ENCODE measurements at places on chromosomes 1 and 21. TPM values are rescaled to one million over a fixed set of nuclear protein-coding genes. Genes with fewer than 3 reads are reported as not detected.

IL12RB2 gene
- total RNA-seq: 86.9 TPM

NID1 gene
- total RNA-seq: 0.07 TPM

IL22RA1 gene
- total RNA-seq: not detected

ATP5PF gene
- total RNA-seq: 150 TPM

ANKRD45 gene
- not detected for total RNA-seq

LAPTM5 gene
- 190 TPM for total RNA-seq

HSF2BP gene
- 0.50 TPM for total RNA-seq

ATAD3A gene
- 45.7 TPM for total RNA-seq

GRCh38 chr1:45822644-45823043 is 19.2 kb downstream of the MAST2 start:
- no peak overlapping the region for H3K4me3 ChIP-seq
- H3K27ac ChIP-seq: no peak overlapping the region
- DNase-seq: no peak
- H3K4me1 ChIP-seq: peaks cover 11% of the 10 kb centered on the region

DNA sequence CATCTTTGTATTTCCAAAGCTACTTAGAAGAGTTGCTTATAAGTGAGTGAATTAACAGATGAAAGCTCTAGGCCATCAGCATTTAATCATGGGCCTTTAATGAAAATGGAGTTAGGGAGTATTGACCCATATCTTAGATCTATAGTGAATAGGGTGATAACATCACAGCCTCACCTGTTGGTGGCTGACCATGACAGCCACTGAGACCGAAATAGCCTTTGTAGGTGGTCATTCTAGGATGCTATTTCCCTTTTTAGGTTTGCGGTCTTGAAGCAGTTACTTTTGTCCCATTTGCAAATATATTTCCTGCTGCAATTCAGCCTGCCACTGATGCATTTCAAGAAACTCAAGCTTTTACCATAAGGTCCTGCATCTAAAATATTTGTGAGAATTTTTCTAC is 410.1 kb upstream of the LYPLAL1 start:
- H3K4me1 ChIP-seq: no peaks in the 10 kb centered on the region
- no peak for DNase-seq
- H3K4me3 ChIP-seq: no peak overlapping the region
- no peak overlapping the region for H3K27ac ChIP-seq

DNA sequence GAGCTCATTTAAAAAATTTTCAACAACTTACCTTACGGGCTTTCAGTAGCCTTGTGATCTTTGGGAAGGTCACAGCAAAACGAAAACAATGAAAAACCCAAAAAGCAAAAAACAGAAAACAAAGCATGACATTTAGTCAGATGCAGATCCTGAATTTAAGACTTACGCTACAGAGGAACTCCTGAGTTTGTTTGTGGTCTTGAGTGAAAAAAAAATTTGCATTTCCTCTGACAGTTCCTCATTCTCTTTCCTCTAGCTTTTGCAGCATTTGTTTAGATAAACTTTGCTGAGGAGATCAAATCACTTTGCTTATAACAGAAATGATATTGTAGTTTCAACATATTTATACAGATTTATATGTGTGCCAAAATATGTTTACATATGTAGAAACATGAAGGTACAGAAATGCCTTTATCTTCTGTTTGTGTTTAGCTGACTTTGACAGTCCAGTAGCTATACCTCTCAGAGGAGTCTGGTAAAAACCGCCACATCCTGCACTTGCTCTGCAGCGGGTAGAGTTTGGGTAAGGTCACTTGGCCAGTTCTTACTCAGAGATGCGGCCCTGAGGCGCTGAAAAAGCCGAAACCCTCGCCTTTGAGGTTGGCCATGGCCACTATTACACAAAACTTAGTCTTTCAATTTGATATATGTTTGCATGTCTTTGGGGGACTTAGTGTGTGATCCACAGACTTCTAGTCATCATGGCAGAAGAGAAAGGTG is 142.5 kb downstream of the TNR start:
- H3K27ac ChIP-seq: no peak overlapping the region
- peaks cover 4% of the 10 kb centered on the region for H3K4me1 ChIP-seq
- H3K27me3 ChIP-seq: peaks cover 21% of the 10 kb centered on the region
- no peak overlapping the region for H3K4me3 ChIP-seq
- DNase-seq: peak; percentile 11

GRCh38 chr1:27603309-27603680 is 649 bp downstream of the AHDC1 start:
- DNase-seq: peak; percentile 44
- peak overlapping the region; percentile 82 for H3K4me3 ChIP-seq
- H3K27me3 ChIP-seq: no peaks in the 10 kb centered on the region
- H3K4me1 ChIP-seq: peaks cover 44% of the 10 kb centered on the region
- H3K27ac ChIP-seq: no peak overlapping the region
- H3K36me3 ChIP-seq: no peaks in the 10 kb centered on the region

DNA sequence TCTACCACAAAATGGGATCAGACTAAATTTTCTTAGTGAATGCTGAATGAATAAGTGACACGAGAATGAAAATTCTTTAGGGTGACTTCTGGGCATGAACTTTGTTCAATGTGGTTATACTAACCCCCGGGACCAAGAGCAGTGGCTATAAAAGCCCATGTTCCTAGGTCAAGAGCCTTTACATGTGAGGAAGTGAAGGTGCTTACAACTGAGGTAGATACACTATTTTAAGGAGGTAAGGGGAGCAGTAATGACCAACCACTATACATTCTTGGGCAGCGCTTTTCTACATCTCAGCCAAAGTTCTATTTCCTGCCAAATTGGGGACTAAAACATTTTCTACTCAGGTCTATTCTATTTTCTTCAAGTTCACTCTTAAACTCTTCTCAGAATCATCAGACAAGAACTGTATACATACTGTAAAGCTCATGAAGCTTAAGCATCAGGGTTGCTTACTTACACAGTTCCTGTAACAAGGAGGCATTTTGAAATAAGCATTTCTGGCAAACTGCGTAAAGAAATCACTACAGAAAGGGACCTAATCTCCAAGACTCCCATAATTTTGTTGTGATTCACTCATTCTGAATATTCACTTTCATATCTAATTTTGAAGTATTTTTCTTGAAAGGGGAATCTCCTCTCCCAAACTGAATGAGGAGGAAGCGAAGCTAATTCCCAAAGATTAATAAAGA is 8.5 kb upstream of the ARHGAP29 start:
- peaks cover 10% of the 10 kb centered on the region for H3K4me1 ChIP-seq
- peaks cover 2% of the 10 kb centered on the region for H3K36me3 ChIP-seq

DNA sequence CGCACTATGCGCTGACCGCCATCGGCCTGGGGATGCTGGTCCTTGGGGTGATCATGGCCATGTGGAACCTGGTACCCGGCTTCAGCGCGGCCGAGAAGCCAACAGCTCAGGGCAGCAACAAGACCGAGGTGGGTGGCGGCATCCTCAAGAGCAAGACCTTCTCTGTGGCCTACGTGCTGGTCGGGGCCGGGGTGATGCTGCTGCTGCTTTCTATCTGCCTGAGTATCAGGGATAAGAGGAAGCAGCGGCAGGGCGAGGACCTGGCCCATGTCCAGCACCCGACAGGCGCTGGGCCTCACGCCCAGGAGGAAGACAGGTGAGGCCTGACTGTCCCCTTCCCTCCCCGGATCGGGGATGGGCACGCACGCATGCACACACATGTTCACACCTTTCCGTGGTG is 31.9 kb upstream of the FHAD1 start:
- H3K27ac ChIP-seq: no peak overlapping the region
- H3K4me1 ChIP-seq: peaks cover 2% of the 10 kb centered on the region
- DNase-seq: no peak
- no peak overlapping the region for H3K4me3 ChIP-seq
- H3K36me3 ChIP-seq: no peaks in the 10 kb centered on the region

Data from activated CD4-positive, alpha-beta memory T cell treated with anti-CD3 and anti-CD28 coated beads for 36 hours (primary cell).